ENCODE measurements at places on chromosomes 3 and 15.

DNA sequence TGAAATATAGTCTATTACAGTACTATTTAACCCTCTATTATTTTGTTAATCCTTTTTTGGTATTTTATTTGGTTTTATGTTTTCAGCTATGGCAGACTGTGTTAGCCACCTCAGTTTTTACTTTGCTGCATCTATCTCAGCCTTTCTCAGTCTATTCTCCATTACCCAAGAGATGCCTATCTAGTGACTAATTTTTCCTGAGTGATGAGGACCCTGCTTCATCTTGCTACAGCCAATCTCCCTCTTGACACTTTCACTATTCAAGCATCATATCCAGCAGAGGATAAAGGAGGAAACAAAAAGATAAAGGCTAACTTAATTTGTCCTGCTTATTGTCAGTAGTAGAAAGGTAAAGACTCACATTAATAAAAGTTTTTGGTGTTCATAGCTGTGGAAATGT lies 141.8 kb upstream of the NECTIN3 start:
- no peak for DNase-seq

DNA sequence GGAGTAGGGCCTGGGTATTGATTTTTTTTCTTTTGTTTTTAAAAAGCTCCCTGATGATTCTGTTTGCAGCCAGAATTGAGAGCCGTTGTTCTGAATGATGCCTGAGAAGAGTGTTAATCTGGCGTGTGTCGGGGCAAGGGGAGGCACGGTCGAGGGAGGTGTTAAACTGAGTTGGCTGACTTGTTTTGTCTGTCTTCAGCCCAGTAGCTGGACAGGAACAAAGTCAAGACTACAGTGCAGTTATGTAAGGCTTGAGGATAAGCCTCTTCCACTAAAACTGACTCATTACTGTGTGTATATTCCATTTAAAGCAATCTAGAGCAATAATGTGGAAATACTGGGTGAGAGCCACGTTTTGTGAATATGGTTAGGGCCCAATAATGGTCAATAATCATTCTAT lies 119.0 kb upstream of the DLG1 start:
- DNase-seq: no peak

GRCh38 chr3:60497902-60498301 lies 753.4 kb downstream of the FHIT start:
- DNase-seq: peak; percentile 12

GRCh38 chr15:63998489-63998888 lies 47.8 kb downstream of the DAPK2 start:
- no peak for DNase-seq

DNA sequence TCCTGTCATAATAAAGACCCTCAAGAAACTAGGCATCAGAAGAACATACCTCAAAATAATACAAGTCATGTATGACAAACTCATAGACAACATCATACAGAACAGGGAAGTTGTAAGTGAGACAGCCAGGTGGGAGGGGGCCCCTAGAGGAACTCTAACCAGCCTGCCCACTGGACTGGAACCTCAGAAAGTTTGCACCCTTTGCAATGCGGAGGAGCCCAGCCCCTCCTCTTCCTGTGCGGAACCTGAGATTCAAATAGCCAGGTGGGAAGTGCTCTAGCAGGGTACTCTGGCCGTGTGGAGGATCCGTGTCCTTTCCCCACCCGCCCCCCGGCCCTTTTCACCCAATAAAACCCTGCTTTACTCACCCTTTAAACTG lies 387.0 kb upstream of the CBLB start:
- DNase-seq: no peak
